SK-MEL-5 (cell line): ENCODE measurements at places on chromosomes 2 and 18.

DNA sequence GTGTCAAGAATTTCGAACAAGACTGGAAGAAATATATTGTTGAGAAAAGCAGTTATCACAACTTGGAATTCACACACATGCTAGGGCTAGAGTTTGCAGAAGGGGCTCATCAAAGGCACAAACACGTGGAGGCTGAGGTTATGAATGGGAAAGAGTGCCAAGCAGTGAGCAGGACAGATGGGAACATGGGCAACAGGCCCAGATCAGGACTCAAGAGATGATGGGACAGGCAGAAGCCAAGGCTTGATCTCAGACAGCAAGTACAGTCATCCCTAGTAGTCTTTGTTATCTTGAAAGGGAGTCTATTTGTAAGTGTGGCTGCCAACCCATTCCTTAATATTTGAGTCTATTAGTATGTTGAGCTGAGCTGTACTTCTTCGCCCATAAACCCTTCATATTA lies 22.2 kb upstream of the EPC2 start:
- DNase-seq = no peak

GRCh38 chr2:29582062-29582461 lies 339.3 kb downstream of the ALK start:
- DNase-seq = no peak

DNA sequence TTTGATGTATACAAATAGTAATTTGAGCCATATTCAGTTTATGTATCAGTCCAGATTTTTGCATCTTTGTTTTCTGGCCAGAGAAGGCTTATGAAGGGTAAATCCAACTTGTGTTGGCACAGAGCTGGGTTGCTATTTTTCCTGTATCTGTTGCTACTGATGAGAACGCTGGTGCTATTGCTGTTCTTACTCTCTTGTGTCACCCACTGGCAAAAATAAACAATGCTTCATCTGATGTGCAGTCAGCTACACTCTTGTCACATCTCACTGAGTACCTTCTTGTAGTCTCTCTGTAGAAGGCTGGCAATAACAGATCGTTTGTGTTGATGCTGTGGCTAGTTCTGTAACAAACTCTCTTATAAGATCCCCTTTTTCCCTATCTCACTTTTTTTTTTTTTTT lies 323.4 kb downstream of the CDH19 start:
- no peak for DNase-seq

GRCh38 chr2:241868661-241869081 lies 858 bp upstream of the RTP5 start:
- no peak for DNase-seq

- no peak for DNase-seq
These were observed 78.5 kb downstream of the EIPR1 start for GRCh38 chr2:3299130-3299529.
